Activated CD8-positive, alpha-beta memory T cell treated with anti-CD3 and anti-CD28 coated beads for 48 hours (primary cell): ENCODE measurements at places on chromosomes 2 and 18.

DNA sequence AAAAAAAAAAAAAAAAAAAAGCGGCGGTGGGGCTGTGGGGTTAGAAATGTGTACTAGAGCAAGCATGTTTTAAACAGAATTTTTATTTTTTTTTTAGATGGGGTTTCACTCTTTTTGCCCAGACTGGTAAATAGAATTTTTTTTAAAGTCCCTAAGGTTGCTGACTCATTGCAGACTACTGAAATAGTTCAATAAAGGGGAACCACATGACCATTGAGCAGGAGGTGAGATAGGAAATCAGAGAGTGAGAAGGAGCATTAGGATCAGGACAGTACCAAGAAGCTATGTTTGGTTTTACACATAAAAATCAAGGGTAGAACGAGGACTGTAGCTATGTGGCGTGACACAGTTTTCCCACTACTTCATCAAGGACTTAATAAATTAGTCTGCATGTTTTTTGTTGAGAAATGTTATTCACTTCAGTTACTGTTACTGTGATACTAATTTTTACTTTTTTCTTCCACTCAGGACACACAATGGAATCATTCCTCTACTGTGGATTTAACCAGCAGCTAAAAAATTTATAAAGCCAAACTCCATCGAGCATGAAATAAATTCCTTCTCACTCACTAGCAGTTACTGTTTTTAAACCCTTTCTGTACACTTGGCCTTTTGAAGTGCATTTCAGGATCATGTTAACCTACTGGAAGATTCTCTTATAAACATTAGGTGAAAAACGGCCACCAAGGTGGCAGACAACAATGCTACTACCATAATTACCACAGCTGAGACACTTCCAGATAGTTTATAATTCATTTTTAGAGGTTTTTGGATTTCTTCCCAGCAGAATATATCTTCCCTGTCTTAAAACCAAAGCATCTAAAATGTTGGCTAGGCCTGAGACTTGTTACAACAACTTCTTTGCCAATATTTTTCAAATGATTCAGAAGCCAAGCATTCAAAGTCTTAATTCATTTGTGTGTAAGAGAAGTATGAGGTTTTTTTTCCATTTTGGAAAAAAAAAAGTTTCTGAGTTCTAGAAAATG, 33.2 kb downstream of the LAMA1 start:
- DNase-seq = no peak

DNA sequence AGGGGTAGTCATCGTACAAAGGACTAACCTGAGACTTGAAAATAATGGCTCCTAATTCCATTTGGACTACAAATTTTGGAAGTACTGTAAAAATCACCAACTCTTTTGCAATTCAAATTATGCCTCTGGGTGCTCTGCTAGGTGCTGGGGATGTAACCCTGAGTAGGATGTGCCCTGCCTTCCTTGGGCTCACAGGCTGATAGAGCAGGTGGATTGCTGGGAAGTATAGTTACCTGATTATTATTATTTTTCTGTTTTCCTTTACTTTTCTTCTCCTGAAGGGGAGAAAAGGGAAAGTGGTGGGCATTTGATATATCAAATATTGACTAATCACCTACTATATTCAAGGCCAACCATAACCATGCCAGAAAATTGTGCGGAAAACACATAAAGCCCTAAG, 119.3 kb upstream of the RIOK3 start:
- DNase-seq = no peak

GRCh38 chr2:47179388-47179787, 24.3 kb upstream of the STPG4 start:
- no peak for DNase-seq

- no peak for DNase-seq
Observed at GRCh38 chr18:172361-172760, 14.0 kb downstream of the USP14 start.

DNA sequence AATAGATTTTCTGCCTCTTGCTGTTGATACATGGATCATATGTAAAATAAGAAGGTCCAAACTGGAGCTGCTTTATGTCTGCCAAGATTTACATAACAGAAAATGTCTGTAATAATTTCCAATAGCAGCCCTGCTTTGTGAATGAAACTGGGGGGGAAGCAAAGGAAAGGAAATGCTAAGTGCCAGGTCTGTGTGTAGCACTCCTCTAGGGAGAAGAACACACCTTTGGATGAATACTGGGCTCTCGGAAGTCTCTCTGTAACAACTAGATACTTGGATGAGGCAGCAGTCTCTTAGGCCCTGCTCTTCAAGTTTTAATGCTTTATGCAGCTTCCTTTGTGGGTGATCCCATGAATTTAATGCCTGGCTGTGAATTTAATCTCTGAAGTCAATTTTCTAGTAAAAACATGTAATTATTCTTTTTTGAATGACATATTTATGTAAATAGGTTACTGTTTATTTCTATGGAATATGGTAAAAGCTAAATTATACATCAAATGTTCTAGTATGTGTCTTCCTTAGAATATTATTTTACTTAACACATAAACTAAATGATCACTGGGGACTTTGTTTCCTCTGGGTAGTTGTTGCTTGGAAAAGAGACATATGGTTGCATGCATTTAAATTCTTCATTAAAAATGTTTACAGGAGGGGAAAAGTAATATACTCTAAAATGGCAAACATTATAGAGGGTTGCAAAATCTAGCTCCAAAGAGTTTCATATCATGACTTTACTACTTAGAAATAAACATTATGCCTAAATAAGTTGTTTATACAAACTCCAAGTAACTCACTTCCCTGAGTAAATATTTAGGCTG, 336.6 kb upstream of the CWC22 start:
- no peak for DNase-seq
